HT1080 (cell line): ENCODE measurements at places on chromosomes 16 and 17.

GRCh38 chr17:7548585-7549400 is at the start of gene TNFSF12:
TSS of gene TNFSF12 (plus strand) at chr17:7549058. CDS start at chr17:7549154, 96 bp downstream.
- no peak for DNase-seq

- DNase-seq: no peak
Observed at GRCh38 chr16:85011846-85012284, 530 bp upstream of the ZDHHC7 start.

GRCh38 chr16:10776280-10776679 is 32.6 kb downstream of the NUBP1 start:
- no peak for DNase-seq

- no peak for DNase-seq
Observed at GRCh38 chr17:16463358-16464302, 28.4 kb downstream of the LRRC75A start.

GRCh38 chr17:5254903-5255521 is 20.4 kb upstream of the SCIMP start:
- DNase-seq: no peak

DNA sequence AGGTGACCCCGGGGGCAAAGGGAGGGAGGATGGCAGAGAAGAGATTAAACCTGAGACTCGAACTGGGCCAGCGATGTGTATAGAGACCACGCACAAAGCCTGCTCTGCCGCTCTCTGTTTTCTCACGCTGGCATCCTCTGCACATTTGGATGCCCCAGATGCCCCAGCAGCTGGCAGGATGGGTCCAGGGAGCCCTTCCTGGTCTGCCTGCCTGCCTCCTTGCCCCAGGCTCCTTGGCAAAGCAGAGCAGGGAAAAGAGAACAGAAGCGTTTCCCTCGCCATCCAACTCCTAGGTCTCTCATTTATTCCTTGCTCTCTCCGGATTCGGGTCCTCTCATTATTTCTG is 5.2 kb upstream of the PIPOX start:
- no peak for DNase-seq

- DNase-seq: no peak
Observed at GRCh38 chr16:10552281-10552680, 28.1 kb downstream of the EMP2 start.

- no peak for DNase-seq
Observed at GRCh38 chr17:77749321-77749751, 209.2 kb upstream of the TNRC6C start.
